ENCODE measurements at places on chromosomes 3 and 15.

- no peak for DNase-seq
Observed at GRCh38 chr15:65954289-65954741, 85.0 kb downstream of the RAB11A start.

GRCh38 chr15:71685420-71685993, 124.8 kb upstream of the NR2E3 start:
- no peak for DNase-seq

GRCh38 chr3:147311716-147312115, 94.6 kb downstream of the ZIC4 start:
- no peak for DNase-seq

- DNase-seq: no peak
Observed at GRCh38 chr15:84840741-84841429, 23.7 kb downstream of the ALPK3 start.

DNA sequence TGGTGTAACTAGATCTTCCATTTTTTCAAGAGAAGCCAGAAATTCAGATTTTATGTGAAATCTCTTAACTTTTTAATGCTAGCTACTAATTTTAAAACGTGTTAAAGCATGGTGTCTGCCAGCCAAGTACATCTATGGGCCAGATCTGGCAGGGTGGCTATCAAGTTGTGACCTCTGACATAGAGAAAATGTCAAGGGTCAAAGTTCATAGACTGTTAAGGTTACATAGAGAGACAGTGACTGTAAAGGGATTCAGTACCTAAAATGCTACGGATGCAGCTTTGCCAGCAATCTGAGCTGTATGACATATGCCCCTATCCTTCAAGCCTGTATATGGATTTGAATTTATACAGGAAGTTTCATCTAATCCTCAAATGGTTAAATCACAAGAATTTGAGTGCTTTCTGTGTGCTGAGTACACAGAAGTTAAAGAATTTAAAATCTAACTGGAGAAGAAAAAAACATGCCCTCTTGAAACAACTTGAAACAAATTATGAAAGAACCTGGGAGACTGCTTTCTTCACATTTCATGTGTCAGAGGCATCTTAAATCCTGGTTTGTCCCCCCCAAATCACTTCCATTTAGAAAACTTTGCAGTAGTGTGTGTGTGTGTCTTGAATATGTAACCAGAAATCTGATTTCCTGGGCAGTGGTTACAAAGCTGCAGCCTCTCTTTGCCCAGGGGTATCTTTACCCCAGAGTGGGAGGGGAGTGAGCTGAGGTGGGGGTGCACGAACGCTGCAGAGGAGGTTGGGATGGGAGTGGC, 895 bp upstream of the ARHGAP31 start:
- DNase-seq: no peak

GRCh38 chr3:155286736-155287135, 6.7 kb downstream of the STRIT1 start:
- DNase-seq: no peak

GRCh38 chr3:54259636-54260035, 137.3 kb downstream of the CACNA2D3 start:
- no peak for DNase-seq

GRCh38 chr15:45456212-45457106, 66.1 kb downstream of the SLC30A4 start:
- peak; percentile 53 for DNase-seq

- no peak for DNase-seq
Observed at GRCh38 chr3:194671511-194671899, 486 bp downstream of the LSG1 start.

GRCh38 chr3:133211449-133211848, 173.3 kb downstream of the TMEM108 start:
- no peak for DNase-seq

DNA sequence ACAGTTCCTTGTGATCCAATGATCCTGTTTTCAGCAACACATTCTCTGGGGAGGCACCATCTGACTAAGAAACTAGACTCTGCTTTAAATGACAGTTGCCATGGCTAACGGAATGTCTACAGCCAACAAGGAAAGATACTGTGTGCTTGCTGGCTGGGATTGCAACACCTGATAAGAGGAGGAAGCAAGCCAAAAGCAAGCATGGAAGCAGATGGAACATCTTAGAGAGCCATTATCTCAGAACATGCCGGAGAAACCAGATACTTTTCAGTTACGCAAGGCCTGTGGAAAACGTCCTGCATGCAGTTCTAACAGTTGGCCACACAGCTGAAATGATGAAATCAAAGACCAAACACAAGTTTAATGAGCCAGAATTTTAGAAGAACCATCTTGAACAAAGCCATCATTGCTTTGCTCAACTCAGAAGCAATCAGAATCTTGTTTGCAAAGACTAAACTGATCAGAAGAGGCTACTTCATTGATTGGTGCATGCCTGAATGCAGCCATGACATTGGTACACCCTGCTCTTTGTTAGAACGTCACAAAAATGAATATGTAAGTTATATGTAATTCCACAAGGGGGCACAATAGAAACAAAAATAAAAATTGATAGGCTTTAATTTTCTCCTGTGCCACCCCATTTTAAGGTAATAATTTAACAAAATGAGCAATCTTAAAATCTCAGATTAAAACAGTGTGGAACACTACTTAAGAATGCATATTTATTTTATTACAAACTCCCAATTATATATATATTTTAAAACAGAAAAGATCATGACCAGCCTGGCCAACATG, 50.8 kb downstream of the GXYLT2 start:
- no peak for DNase-seq

- no peak for DNase-seq
Observed at GRCh38 chr3:127124120-127124519, 68.8 kb upstream of the PRR23E start.

- no peak for DNase-seq
Observed at GRCh38 chr3:15291589-15292541, 40.5 kb downstream of the SH3BP5 start.

GRCh38 chr15:88690331-88690730, 51.5 kb downstream of the ISG20 start:
- no peak for DNase-seq

GRCh38 chr15:39154776-39155175, 426.1 kb upstream of the THBS1 start:
- no peak for DNase-seq

GRCh38 chr3:184616436-184616835, 54.9 kb downstream of the EPHB3 start:
- DNase-seq: no peak

DNA sequence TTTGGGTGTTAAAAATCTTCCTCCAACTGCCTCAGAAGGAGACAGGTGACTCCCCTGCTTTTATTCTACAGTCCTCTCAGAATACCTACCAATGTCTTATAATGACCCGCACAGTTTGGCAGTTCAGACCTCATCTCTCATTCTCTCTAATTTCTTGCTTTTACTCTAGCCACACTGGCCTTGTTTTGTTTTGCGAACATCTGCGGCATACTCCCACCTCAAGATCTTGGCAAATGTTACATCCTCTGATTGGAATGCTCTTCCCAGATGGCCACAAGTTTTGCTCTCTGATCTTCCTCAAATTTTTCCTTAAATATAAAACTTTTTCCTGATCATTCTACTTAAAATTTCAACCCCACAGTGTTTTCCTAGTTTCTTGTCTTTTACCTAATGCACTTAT, 94.1 kb downstream of the PLSCR2 start:
- DNase-seq: no peak

DNA sequence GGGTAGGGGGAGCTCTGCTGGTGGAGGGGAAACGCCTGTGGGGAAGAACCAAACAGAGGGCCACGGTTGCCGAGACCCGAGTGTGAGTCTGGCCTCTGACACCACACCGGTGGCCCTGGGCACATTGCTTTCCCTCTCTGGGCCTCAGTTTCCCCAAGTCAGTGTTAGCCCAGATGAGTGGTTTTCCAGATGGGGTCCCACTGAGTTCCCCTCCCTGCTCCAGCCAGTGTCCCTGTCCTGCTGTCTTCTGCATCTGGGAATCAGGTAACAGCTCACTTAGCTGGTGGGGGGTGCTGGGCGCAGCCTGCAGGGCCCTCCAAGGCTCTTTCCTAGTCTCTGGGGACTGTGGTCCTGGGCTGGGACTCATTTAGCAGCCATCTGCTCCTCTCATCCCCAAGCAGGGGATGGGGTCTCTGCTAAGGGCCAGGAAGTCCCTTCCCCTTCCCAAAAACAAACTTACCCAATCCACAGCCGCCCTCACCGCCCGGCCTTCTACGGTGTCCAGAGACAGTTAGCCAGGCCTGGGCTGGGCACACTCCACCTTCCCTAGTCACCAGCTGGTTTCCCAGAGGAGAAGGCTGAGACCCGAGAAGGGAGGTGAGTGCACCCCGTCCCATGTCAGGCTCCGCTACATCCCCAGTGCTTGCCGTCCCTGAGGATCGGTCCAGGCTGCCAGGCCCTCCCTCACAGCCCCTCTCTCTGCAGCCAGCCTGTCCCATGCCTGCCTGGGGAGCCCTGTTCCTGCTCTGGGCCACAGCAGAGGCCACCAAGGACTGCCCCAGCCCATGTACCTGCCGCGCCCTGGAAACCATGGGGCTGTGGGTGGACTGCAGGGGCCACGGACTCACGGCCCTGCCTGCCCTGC, 676 bp downstream of the GP9 start:
- DNase-seq: no peak

DNA sequence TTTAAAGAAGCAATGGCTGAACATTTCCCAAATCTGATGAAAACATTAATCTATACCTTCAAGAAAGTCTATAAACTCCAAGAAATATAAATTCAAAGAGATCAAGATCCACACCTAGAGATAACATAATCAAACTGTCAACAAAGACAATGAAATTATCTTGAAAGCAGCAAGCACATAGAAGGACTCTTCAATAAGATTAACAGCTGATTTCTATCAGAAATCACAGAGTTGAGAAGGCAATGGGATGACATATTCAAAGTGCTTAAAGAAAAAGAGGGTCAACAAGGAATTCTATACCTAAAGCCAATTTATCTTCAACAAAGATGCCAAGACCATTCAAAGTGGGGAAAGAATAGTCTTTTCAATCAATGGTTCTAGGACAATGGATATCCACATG, 41.1 kb upstream of the LAMP3 start:
- DNase-seq: no peak

DNA sequence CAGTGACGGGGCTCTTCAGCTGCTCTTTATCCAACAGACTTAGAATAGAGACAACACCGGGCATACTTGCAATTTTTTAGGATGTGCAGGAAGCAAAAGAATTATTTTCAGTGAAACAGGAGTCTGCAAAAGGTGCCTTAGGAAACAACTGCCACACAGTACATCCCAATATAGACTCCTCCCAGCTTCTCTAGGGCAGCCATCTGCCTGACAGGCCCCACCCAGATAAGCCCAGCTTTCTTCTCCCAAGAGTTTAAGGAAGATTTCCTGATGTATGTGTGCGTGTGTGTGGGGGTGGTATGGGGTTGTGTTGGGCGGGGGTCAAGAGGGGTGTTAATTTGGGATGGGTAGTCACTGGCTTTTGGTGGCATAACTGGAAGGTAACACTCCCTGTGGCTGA, 21.5 kb downstream of the MAP2K1 start:
- no peak for DNase-seq

DNA sequence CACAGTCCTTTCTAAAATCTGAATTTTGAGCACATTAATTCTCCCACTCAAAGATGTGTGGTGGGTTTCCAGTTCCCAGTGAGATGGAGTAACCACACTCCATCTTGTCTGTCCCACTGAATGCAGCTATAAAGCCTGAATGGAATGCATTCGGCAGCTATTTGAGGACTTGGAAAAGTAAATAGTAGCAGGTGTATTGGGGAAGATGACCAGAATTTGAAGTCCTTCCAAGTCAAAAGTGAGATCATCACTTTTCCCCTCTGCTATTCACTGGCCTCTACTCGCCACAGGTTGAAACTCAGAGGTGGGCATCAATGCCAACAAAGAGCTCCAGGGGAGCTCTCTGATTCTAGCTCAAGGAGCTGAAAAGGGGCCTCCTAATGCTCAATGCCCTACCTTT, 8.1 kb upstream of the GNB5 start:
- DNase-seq: no peak

GRCh38 chr3:123319760-123320159, 118.0 kb downstream of the SEC22A start:
- DNase-seq: no peak

DNA sequence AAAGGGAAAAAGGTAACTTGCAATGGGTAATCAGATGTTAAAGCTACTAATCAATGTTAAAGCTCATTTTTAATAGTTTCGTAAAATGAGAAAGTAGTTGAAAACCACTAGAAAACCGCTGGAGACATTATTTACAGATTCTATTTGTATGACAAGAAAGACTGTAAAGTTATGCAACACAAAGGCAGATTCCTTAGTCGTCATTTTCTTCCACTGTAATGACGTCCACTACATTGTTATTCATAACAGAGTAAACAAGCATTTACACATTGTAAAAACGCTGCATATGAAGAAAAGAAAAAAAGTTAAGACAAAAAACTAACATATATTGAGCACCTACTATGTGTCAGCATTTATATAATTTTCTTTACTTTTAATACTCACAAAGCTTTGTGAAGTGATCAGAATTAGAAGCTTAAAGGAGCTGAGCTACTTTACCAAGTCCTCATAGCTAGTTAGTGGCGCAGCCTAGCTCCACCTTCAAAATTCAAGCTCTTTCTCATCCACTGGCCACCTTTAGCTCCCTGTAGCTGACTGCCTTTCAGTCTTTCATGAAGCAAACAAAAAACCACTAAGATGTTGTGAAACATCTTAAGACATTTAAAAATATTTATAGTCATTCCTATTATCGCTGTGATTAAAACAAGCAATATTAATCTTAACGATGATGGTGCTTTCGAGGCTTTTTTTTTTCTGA, 100.1 kb upstream of the CDIN1 start:
- no peak for DNase-seq

- DNase-seq: no peak
Observed at GRCh38 chr3:166187237-166187636, 350.0 kb upstream of the BCHE start.

DNA sequence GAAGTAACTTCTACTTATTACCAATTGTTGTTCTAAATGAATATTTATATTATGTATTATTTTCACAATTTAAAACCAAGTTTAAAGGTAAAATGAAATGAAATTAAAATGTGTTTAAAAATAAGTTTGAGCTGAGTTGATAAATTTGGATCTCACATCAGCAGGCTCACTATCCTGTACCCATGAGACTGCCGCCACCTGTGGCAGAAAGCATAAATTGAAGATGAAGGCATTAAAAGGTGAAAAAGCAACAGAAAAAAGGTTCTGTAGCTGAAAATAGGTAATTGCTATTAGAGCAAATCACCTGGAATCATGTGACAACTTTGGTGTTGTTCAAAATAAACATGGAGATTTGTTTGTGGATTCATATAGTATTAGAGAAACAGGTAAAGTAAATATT, 133.0 kb upstream of the CADM2 start:
- no peak for DNase-seq

DNA sequence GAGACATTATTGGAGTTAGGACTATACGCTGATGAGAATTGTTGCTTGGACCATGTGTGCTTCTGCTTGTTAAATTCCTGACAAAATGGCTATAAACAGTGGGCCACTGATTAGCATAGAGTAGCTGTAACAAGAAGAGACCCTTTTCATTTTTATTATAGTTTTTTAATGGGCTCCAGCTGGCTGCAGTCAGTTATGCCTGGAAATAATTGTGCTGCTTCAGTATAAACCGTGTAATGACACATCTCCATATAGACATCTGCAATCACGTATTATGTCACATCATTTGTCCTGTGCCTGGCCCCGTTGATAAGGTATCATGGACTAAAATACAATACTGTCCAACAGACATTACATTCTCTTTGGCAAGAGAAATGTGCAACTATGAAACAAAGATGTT, 50.9 kb downstream of the ARPP21 start:
- no peak for DNase-seq

- DNase-seq: peak; percentile 14
Observed at GRCh38 chr3:5095886-5096285, 26.2 kb upstream of the ARL8B start.

- DNase-seq: no peak
Observed at GRCh38 chr3:129005526-129006303, 4.6 kb downstream of the EFCC1 start.
